ENCODE measurements at places on chromosomes 5 and 9.
A peak's percentile ranks its signal among the peaks of the same experiment; 100 is the strongest.

- no peak for DNase-seq
These were observed 42.5 kb downstream of the KLF4 start for GRCh38 chr9:107447081-107447480.

GRCh38 chr5:9176641-9177040 is 369.2 kb downstream of the SEMA5A start:
- DNase-seq: no peak

- DNase-seq: no peak
These were observed 25.4 kb downstream of the ADAMTS2 start for GRCh38 chr5:179319741-179320281.

- DNase-seq: peak; percentile 18
These were observed 105.2 kb upstream of the DHFR start for GRCh38 chr5:80759866-80760577.

DNA sequence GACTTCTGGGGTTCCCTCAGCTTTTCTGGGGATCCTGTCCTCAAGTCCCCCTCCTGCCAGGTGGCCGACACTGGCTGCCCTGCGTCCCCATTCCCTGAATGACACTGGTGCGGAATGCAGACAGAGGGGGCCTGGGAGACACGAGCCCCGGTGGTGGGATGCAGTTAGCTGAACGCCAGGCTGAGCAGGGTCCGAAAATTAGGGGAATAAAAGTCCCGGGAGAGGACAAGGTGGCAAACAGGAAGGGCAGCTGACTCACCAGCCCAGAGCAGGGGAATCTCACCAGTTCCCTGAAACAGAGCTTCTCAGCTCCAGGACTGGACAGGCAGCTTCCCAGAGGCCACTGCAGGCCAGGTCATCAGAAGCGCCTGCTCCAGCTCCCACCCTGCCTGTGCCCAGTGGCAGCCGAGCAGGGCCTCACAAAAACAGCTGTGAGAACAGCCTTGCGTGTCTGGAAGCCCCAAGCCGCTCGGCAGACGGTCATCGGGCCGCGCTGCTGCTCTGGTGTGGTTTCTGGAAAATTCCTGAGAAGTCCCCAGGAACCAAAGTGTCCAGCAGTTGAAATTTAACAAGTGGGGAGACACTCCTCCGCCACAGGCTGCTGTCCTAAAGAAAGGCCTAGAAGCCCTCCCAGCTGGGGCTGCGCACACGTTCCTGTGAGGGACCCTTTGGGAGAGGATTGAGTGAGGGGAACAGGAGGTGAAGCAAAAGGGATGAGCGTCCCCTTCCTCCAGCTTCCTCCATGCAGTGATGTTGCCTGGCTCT is 47.6 kb upstream of the EXOC3 start:
- no peak for DNase-seq

GRCh38 chr9:124853605-124854143 is 414 bp downstream of the WDR38 start:
- DNase-seq: no peak

DNA sequence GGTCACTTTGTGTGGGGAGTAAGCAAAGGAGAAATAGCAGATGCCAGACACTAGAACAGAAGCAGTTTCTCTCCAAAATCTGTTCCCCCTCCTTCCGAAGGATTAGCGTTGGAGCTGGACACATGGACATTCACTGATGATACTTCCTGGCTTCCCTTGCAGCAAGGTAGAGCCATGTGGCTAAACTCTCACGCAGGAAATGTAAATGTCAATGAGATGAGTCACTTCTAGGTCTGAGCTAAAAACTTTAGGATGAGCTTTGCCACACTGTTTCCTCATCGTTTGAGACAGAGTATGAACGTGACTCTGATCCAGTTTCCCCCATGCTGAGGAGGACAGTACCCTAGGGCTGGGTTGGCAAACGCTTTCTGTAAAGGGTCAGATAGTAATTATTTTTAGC is 5.1 kb downstream of the BHMT2 start:
- DNase-seq: no peak

- DNase-seq: no peak
These were observed 31.6 kb downstream of the EXD3 start for GRCh38 chr9:137391411-137391754.

GRCh38 chr9:121568343-121569265 is 69.0 kb upstream of the GGTA1 start:
- DNase-seq: no peak

- no peak for DNase-seq
These were observed 31.1 kb downstream of the FOXD1 start for GRCh38 chr5:73417303-73418034.

DNA sequence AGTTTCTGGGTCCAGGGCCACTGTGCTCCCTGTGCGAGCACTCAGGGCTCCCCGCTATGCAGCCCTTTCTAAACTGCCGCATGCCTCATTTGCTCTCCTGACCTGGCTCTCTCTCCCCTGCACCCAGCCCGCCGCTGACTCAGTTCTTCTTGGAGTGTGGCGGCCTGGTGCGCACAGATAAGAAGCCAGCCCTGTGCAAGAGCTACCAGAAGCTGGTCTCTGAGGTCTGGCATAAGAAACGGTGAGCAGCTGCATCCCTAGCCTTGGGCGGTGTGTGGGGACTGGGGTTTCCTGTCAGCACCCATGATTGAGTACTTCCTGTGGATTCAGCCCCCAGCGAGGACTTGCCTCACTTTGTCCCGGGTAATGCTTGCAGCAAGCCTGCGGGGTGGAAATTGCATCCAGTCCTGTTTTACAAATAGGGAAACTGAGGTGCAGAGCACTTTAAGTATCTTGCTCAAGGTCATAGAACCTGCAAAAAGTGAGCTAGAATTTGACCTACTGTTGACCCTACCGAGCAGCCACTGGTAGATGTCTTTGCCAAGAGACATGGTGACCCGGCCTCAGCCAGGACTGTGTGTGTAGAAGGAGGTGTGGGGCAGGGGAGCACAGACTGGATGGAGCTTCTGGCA is 27.9 kb downstream of the USP20 start:
- peak; percentile 69 for DNase-seq

- DNase-seq: no peak
These were observed 25.8 kb upstream of the HSD17B3 start for GRCh38 chr9:96327694-96328352.

- no peak for DNase-seq
These were observed 61.9 kb upstream of the MEGF10 start for GRCh38 chr5:127228540-127229184.

GRCh38 chr5:60207040-60207439 is 313.5 kb upstream of the PDE4D start:
- DNase-seq: no peak

- DNase-seq: no peak
These were observed 227.0 kb downstream of the FSTL4 start for GRCh38 chr5:133385346-133385745.

DNA sequence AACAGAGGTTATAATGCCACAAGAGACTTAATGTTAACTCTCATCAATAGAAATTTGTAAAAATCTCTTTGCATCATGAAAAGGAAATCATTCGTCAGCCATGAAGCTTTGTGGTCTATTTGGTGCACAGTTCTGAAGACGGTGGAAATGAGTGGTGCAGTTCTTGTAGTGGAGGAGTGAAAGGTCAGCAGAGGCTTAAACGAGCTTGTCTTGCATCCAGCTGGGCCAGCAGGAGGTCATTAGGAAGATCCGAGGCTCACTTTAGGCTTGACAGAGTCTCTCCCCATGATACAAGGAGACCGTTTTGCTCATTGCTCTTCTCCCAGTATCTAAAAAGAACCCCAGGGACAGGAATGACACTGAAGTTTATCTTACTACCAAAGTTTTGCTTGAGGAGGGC is 440.8 kb downstream of the BNC2 start:
- no peak for DNase-seq

- no peak for DNase-seq
These were observed 135.1 kb downstream of the DROSHA start for GRCh38 chr5:31396611-31397295.

- DNase-seq: no peak
These were observed 60.2 kb downstream of the OSTF1 start for GRCh38 chr9:75148561-75148960.

- no peak for DNase-seq
These were observed 573.7 kb downstream of the GABRG2 start for GRCh38 chr5:162641142-162641813.

DNA sequence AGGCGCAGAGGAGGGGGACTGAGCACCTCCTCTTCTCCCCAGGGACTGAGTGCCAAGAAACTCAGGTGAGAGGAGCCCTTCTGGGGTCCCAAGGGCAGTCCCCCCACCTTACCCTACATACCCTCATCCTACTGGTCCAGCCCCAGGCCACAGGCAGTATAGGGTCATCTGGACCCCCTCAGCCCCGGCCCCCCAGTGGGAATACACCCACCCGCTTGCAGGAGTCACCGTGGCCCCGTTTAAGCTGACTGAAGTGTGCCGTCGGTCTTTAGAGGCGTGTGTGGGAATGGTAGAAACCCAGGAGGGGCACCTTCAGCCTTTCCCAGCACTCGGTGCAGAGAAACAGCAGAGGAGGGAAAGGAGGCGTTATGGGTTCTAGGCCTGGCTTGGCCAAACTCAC is 30.8 kb downstream of the COL15A1 start:
- DNase-seq: no peak

DNA sequence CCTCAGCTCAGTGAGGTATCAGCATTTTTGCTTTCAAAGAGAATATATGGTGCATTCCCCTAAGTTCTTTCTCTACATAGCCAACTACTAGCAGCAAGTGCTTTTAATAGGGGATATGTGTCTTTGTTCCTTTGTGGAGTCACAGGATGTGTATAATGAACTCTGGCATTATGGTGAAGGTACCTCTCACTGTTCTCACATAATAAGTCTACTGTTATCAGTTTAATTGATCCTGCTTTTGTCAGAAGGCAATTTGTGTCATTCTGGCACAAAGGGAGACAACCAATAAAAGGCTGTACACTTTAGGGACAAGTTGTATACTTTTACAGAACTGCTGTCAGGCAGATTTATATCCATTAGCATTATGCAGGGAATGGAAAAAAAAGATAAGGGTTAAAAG is 531.4 kb upstream of the RIOK2 start:
- DNase-seq: no peak

GRCh38 chr9:136082496-136083361 is 12.4 kb downstream of the NACC2 start:
- no peak for DNase-seq

GRCh38 chr9:124078641-124079040 is 67.1 kb downstream of the LHX2 start:
- no peak for DNase-seq

- no peak for DNase-seq
These were observed 17.2 kb downstream of the NDST1 start for GRCh38 chr5:150525163-150525562.

- DNase-seq: no peak
These were observed 7.6 kb upstream of the GBGT1 start for GRCh38 chr9:133171161-133171961.

DNA sequence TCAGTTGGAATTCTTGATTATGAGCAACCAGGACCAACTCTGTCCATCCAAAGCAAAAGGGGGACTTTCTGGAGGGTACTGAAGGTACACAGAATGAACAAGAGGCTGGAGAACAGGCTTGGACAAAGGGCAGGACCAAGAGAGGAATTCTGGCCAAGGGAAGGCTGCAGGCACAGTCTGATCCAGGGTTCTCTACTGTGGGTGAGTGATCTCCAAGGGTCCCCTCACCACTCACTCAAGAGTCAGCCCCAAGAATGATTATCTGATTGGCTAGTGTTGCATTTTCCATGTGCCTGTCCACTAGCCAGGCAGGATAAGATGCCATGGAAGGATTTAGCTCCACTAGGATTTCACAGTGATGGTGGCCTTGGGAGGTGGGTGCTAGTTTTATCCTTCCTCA is 11.6 kb upstream of the PHF19 start:
- no peak for DNase-seq

DNA sequence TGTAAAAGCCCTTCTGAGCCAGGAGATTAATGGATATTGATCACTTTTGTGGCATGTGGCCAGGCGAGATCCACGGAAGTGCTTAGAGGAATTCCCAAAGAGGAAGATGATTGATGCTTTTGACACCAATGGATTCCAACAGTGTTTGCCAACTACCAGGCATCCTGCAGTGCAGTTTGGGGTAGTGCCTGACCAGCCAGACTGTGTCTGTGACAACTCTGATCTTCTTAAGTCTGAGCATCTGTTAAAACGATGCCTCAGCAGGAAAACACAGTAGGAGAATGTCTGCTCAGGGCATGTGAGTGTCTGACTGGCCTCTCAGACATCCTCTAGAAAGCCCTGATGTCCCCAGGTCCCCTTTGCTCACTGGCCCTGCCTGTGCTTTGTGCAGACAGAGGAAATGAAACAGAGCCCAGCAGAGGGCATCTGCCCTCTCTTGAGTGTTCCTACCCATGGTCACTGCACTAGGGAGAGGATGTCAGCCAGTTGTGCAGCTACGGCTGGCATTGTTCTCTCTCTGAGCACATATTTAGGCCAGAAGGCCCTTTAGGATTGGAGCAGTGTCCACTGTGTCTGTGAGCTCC is 57.0 kb downstream of the TRPC7 start:
- no peak for DNase-seq

GRCh38 chr9:128929560-128929959 is 8.8 kb downstream of the PHYHD1 start:
- no peak for DNase-seq

DNA sequence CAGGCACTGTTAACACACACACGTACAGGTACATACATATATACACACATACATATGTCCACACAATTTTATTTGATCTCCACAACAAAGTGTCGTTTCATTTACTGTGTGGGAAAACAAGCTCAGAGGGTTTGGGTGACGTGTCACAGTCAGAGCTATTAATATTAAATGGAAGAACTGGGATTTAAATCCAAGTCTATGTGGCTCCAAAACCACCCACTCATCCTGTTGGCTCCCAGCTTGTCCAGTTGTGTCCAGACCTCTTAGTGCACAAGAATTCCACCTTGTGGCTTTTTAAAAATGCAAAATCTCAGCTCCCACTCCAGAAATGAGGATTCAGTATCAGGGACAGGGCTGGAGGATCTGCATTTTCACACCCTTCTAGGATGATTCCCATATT is 52.3 kb upstream of the PTPDC1 start:
- DNase-seq: no peak

DNA sequence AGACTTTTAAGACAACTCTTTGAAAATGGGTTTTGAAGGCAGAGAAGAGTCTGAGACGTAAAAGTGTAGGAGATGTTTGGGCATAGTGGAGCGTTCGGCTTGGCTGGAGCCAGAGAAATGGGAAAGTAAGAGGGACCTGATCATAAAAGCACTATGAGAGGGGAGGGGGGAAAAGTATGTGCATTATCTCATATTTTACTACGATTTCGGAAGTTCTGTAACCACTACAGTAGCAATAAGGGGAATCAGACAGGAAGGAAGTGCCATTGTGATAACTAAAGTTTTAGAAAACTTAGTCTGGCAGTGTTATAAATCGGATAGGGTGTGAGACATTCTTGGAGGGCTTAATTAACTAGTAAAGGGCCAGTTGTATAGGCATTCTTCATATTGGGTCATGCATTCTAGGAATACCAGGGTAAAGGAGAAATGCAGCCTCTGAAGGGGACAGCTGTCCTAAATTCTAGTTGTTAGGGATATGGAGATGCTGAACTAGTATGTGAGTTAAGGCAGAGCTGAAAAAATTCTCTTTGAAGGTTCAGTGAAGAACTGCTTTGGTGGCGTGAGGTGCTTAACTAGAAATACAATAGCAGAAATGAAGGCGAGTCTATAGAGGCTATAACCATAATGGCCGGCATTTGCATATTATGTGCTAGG is 83.8 kb upstream of the FREM1 start:
- no peak for DNase-seq

- no peak for DNase-seq
These were observed 98.0 kb downstream of the OR2K2 start for GRCh38 chr9:111231801-111232580.

- no peak for DNase-seq
These were observed 5.0 kb downstream of the LCN1 start for GRCh38 chr9:135526089-135526729.

- DNase-seq: no peak
These were observed 281.2 kb downstream of the NR2F1-AS1 start for GRCh38 chr5:93299681-93300308.
